ENCODE measurements at places on chromosomes 12 and 14.

GRCh38 chr14:32468955-32469354 is 139.9 kb downstream of the AKAP6 start:
- no peak for DNase-seq

DNA sequence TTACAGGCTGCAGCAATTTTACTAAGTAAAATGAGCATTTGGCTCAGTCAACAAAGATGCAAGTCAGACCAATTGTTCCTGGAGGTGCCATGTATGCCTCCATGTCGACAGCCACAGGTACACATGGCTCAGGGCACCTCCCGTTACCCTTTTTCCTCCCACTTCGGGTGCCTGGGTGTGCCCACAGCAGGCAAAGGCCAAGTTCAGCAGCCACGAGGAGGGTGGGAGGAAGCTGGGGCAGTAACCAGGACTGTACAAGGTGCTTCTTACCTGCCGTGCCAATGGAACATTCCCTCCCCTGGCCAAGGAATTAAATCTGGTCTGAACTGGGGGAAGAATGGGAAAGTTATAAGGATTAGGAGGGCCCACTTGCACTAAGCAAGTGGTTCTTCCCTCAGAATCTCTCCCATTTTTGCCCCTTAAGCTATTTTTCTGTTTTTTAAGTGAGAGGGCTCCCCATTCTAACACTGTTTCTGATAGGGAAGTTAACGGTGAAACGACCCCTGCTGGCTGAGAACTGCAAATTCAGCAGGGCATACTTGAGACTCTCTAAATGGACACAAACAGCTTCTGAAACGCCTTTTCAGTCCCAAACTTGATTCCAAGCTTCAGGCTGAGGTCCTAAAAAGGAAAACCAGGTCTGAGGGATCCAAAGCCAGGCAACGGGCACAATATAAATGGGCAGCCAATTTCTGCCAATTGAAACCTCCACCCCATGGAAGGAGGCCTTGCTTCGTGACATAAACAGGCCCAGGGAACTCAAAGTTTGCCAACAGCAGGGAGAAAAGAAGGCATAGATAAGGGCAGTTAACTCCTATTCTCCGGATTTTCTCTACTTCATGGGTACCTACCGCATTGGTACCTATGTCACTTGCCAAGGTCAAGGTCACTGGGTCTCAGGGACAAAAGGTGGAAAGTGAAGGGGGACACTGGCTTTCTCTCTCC is 24.8 kb downstream of the CLECL1 start:
- no peak for DNase-seq

DNA sequence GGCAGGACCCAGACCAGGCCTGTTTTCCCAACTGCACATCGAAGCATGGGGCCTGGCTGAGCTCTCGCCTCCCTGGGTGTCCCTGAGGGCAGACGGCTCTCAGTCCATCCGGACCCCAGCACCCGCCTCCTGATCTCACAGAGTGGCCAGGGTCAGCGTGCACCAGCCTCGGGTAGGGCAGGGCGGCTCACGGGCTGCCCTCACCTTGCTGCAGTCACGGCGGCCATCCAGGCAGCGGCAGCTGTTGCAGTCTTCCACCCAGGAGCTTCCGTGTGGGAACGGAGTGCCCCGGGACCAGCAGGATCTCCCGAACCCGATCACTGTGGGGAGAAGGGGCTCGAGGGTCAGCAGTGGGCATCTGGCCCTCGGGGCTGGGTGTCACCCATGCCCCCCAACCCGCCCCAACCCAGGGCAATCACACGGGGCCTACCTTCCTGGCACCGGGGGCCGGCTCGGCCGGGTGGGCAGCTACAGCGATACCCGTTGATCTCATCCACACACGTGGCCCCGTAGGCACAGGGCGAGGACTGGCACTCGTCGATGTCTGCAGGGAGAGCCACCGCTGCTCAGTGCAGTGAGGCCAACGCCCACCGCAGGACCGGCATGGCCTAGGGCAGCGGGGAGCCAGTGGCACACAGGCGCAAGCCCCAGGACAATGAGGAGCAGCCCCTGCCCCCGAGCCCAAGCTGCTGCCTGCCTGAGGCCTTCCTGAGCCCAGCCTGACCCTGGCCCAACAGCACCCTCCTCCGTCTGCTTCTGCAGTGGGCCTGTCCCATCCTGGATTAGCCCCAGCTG is 22.2 kb downstream of the JAG2 start:
- no peak for DNase-seq

- no peak for DNase-seq
These were observed 54.3 kb downstream of the TECPR2 start for GRCh38 chr14:102417001-102417431.

- no peak for DNase-seq
These were observed 11.7 kb upstream of the C14orf180 start for GRCh38 chr14:104567957-104568225.

DNA sequence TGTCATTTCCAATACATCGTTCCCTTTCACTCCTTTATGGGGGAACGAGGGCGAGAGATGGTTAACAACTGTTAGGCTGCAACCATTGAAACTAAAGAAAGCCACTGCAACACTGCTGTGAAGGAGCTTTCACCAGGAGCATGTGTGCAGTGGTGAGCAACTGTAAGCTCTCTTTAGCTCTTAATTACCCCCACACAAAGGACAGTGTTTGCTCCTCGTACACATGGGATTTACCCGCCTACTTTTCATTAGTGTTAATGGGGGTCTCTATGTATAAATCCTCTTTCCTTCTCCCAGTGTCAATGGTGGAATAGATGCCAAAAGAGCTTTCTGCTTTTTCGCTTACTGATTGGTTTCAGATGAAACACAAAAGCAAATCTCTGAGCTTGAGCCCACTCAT is 343.1 kb downstream of the FLRT2 start:
- no peak for DNase-seq

Measured in GM18507 (cell line).